ENCODE measurements at places on chromosomes 13 and 19.

DNA sequence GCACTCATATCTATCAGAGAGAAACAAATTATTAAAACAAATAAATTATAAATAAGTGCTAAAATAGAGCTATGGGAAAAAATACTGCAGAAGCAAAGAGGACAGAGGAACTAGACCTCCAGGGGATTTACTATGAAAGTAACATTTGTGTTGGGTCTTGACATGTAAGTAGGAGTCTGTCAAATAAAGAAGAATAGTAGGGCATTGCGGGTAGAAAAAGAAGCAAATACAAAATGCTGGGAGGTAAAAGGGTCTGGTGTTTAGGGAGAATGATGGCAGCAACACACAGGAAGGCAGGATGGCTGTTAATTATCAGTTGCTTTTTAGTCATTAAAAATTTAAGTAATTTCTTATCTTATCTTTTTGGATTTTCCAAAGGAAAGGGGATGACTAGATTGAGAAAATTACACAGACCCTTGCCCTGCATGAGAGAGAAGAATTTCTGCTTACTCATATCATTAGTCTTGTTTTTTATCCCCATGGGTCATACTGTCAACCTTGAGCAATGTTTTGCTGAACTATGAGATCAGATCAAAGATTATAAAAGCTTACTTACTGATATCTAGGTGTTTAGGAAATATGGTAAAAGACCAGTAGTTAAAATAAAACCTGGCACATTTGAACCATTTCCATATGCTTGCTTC lies 472.7 kb downstream of the DIAPH3 start:
- no peak for DNase-seq

- DNase-seq: no peak
These were observed 490.8 kb downstream of the RFC3 start for GRCh38 chr13:34308725-34309124.

DNA sequence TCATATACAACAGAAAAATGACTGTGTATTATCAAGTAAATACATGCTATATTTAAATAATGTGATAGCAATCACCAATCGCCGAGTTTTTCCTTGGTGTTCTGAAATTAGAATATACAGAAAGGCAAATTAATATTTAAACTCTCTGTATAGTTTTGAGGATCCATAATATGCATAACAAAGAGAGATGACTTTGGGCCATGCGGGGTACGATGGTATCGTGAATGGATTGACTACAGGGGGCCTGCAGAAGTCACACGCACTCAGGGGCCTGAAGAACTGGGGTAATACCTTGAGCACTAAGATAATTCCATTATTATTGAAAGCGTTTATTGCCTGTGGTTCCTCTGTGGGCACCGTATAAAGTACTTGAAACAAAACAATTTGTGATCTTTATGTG lies 314.0 kb downstream of the TEX29 start:
- DNase-seq: no peak

DNA sequence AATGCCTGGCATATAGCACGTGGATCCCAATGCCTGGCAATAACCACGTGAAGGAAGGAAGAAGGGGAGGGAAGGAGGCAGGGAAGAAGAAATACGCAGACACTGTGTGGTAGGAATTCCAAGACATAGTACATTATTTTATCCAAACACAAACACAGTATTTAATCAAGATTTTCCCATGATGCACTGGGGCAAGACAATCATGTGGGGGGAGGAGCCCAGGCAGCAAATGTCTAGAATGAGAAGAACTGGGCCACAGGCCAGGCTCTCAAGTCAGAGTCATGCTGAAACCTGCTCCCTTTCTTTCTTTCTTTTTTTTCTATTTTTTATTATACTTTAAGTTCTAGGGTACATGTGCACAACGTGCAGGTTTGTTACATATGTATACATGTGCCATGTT lies 717.9 kb downstream of the UQCRFS1 start:
- no peak for DNase-seq

DNA sequence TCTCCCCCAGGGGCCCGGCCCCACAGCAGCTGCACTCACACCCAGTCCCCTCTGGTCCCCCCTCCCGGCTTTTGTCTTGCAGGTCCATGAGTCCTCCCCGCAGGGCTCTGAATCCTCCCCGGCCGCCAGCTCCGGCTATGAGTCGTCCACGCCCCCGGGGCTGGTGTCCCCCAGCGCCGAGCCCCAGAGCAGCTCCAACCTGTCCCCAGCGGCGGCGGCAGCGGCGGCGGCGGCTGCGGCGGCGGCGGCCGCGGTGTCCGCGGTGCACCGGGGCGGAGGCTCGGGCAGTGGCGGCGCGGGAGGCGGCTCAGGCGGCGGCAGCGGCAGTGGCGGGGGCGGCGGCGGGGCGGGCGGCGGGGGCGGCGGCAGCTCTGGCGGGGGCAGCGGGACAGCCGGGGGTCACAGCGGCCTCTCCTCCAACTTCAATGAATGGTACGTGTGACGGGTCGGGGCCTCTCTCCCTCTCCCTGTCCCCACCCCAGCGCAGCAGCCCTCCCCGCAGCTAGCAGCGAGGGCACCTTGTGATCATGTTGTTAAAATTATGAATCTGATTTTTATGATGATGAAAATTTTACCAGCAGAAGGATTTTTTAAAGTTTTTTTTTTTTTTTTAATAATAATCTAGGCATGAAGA lies 3.8 kb downstream of the ZIC2 start:
- no peak for DNase-seq

- no peak for DNase-seq
These were observed 48.0 kb upstream of the ITM2B start for GRCh38 chr13:48185018-48185417.

- peak; percentile 15 for DNase-seq
These were observed 3.0 kb downstream of the ABCA7 start for GRCh38 chr19:1042689-1043511.

DNA sequence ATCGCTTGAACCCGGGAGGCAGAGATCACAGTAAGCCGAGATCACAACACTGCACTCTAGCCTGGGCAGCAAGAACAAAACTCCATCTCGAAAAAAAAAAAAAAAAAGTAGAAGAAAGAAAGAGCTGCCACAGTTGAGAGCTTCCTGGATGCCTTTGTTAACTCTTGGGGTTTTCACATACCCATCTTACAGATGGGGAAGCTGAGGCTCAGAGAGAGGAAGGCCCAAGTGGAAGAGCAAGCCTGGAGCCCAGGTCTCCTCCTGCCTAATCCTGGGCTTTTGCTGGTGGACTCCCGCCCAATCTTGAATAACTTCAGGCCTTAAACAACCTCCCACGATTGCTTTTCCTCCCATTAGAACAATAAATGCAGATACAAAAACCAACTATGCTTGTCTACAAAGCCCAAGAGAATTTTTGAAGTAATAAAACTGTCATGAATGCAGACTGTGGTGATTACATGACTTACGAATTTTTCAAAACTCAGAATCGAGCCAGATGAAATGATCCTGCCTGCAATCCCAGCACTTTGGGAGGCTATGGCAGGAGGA lies 41.7 kb downstream of the LTBP4 start:
- no peak for DNase-seq
